NCI-H1417 treated with DMSO at 0.1 percent for 48 hours (cell line): ENCODE measurements at places on chromosomes 7 and 10.

DNA sequence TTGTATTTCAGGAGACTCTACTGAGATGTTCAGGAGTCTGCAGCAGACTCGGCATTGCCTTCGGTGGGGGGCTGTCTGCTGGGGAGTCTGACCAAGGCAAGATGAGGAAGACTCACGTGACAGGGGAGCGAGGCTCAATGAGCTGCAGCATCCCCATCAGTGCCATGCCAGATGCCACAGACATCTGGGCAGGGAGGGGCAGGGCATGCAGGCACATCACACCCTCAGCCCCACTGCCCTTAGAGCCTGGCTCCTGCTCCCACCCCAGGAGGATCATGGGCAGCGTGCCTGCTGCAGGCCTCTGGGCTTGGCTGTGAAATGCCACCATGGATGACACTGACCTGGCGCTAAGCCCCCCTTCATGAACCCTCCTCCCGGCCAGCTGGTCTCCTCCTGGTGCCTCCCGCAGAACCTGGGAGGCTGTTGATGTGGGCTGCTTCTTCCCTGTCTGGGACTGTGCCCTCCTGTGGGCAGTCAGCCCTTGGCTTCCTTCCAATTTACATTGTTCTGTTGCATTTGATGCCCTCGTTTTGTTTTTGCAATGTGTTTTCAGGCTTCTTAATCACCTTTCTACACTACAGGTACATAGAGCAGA lies 235.0 kb downstream of the PAXIP1 start:
- DNase-seq, result no peak

GRCh38 chr10:55742487-55742886 lies 618.6 kb downstream of the ZWINT start:
- no peak for DNase-seq

DNA sequence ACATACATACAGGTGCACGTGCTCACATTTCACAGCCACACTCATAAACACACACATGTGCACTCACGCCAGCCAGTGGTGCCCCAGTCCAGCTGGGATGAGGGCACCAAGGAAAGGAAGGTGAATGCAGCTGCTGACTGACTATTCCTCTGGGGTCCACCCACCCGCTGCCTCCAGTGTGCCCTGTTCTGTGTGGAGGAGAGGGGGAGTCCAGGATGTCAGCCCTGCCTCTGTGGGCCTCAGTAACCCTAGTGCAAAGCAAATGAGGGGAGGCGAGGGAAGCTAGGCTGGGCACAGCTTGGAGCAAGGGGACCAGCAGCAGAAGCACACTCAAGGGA lies 57.6 kb downstream of the YKT6 start:
- no peak for DNase-seq

DNA sequence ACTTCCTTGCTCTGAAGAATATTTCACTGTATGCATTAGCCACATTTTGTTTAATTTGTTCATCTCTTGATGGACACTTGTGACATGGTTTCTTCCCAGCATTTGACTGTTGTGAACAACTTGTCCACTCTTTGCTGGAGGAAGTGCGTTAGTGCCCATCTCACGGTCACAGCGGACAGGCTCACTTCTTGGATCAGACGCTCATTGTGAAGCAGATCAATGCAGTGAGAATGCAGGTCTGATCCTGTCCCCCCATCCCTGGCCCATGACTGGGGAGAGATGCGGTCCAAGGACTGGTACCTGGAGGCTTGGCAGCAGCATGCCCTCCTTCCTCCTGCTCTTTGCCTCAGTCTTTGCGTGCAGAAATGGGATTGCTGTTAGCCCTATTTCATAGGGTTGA lies 41.5 kb downstream of the DOCK1 start:
- no peak for DNase-seq

GRCh38 chr7:37215290-37215923 lies 233.3 kb downstream of the ELMO1 start:
- no peak for DNase-seq

- no peak for DNase-seq
Measured at GRCh38 chr10:78405736-78406135, 372.1 kb downstream of the RPS24 start.

DNA sequence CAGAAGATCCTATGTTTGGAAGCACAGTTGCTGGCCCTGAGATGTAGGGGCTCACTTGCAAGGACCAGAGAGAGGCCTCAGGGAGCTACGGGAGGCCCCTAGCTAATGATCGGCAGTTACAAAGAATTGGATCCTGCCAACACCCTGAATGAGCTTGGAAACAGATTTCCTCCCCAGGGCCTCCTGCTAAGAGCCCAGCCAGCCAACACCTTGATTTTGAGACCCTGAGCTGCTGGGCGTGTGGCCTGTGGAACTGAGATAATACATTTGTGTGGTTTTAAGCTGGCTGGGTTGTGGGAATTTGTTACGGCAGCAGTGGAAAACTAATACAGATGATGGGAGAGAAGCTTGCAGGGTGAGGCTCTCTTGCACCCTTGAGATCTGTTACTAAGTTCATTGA lies 3.9 kb downstream of the DOCK1 start:
- DNase-seq, result no peak

GRCh38 chr7:90677486-90678404 lies 81.6 kb downstream of the CDK14 start:
- no peak for DNase-seq

DNA sequence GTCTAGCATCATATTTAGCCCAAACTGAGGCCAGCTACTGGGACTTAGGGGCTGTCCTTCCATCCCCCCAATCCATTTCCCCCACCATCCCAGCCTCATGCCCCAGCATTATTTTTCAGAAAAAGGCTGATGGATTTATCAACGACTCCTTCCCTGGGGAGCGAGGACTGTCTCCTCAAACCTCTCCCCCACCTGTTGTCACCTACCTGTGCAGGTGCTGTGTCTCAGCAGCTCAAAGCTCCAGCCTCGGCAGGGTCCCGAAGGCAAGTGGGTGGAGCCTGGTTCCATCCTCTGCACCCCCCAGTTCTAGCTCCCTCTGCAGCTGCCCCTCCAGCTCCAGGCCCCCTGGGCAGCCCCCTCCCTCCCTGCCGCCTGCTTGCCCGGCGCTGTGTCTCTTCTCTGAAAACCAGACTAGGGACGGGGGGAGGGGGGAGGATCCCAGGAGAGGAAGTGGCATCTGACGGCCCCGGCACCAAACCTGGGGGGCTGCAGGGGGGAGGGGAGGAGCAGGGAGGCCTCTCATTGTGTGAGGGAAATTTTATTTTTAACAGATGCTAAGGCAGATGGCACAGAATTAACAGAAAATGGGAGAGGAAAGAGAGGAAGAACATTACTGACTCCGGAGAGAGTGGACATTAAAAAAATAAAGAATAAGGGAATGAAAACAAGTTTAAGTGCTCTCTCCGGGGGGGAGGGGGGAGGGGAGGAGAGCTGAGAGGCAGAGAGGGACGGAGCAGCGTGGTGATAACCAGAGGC lies 61.7 kb upstream of the PAX2 start:
- DNase-seq, result no peak

- no peak for DNase-seq
Measured at GRCh38 chr10:70286616-70287015, 2.8 kb upstream of the NPFFR1 start.

- DNase-seq, result no peak
Measured at GRCh38 chr7:42002654-42003053, 234.4 kb downstream of the GLI3 start.

- no peak for DNase-seq
Measured at GRCh38 chr10:79397575-79398303, 47.7 kb downstream of the ZCCHC24 start.

- DNase-seq, result no peak
Measured at GRCh38 chr10:57628592-57629284, 639.0 kb downstream of the IPMK start.

GRCh38 chr7:130356876-130357611 lies 12.4 kb downstream of the CPA5 start:
- DNase-seq, result no peak

DNA sequence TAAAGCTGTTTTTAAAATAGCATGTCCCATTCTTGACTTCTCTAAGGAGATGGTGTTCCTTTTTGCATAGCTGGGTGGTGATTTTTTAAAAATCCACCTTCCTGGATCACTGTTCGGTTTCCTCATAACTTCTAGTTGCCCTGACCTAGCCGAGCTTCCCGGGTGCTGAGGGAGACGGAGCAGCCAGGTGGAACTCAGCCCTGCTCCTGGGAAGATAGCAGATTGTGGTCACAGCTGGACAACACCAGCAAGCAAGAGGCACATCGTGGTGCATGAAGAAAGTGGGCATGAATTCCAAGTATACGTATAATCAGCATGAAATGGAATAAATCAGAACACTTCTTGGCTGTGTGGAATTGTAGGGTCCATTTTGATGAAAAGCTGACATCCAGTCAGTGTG lies 73.5 kb upstream of the RSU1 start:
- DNase-seq, result no peak

- no peak for DNase-seq
Measured at GRCh38 chr7:22361320-22361719, 4.4 kb upstream of the RAPGEF5 start.

DNA sequence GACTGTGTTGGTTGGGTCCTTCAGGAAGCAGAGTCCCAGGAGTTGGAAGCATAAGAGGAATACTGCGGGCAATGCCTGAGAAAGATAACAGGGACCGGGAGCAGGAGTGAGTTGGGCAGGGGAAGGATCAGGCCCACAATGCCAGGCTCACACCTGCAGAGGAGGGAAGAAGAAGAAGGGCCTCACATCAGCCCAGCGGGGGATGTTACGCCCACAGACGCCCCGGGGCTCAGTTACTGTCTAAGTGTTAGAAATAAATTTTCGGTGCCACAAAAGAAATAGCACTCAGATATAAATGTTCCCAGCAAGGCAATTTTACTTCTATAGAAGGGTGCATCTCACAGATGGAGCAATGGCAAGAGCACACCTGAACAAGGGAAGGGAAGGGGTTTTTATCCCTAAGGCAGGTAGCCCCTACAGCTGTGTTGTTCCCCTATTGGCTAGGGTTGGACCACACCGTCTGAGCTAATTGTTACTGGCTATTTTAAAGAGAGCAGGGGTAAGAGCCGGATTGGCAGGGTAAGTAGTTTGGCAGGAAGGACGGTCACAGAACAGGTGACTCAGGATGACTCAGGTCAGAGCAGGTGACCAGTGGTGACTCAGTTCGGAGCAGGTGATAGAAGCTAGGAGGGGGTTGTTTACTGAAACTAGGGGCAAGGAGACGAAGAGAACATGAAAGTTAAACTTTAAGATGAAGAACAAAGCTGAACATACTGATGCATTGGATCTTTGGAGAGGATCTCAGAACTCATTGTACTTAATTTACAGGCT lies at the start of gene NOS3:
Gene NOS3, plus strand, starts transcription at position 602 of the 771 bp plus-strand sequence. CDS start 2,787 bp downstream, outside the sequence.
- DNase-seq, result no peak

DNA sequence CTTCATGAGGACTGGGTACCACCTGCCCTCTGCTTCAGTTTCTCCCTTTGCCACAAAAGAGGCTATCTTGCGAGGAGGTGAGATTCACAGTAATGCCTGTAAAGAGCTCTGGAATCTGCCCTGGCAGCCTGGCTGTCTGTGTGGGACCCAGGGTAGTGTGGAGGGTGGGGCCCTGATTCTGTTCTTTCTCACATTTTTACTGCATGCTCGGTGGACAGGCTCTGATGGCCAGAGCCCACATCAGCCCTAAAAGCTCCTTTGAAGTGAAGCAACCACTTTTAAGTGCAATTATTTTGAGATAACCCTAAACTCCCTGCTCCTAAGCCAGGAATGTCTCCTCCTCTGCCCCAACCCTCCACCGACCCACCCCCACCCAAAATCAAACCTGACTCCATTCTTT lies 92.1 kb upstream of the PODXL start:
- no peak for DNase-seq

GRCh38 chr7:29422829-29423228 lies 140.8 kb upstream of the PRR15 start:
- DNase-seq, result no peak

GRCh38 chr7:126667742-126668366 lies 584.9 kb downstream of the GRM8 start:
- no peak for DNase-seq

DNA sequence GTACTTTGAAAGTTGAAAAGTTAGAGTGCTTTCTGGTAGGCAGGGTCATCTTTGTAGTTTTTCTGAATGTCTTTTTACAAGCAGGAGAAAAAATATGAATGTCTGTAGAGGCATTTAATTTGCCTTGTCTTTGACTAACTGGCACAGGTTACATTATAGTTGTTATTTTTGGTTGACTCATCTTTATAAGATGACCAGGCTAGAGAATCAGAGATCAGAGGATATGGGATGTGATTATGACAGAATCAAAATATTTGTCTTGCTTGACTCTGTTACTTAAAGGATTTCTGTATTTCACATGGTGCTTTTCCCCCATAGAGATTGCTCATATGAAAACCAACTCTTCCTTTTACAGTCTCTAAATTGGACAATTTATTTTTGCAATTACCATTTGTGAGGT lies 2.4 kb downstream of the ZMYND11 start:
- no peak for DNase-seq

DNA sequence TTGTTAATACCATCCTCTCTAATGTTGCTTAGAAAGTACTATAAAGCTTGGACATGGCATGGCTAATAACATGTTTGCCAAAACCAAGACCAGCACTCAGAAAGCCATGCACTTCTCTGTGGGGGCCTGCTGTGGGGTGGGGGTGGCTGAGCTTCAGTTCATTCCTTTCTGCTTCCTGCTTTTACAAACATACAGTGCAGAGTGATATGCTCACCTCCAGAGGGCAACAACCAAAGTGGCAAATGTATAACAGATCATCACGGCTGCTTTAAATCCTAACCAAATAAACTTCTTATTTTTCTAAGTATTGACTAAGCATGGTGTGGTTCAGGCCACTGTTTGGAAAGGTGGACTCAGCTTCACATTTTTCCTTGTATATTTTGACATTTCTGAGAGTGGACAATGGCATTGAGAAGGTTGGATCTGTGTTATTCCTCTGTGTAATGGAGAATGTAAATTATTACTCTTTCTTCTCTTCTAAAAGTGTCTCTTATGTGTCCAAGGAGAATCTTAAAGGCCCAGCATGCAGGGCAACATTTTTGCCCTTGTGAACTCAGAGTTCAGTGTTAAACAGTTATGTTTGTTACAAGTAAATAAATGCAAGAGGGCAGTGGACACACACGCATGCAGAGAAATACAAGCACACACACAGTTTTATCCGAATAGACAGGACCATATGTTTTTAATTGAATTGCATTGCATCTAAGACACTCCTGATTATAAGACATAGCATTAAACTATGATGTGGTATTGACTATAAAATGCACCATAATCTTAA lies 186.1 kb downstream of the HERPUD2 start:
- no peak for DNase-seq

DNA sequence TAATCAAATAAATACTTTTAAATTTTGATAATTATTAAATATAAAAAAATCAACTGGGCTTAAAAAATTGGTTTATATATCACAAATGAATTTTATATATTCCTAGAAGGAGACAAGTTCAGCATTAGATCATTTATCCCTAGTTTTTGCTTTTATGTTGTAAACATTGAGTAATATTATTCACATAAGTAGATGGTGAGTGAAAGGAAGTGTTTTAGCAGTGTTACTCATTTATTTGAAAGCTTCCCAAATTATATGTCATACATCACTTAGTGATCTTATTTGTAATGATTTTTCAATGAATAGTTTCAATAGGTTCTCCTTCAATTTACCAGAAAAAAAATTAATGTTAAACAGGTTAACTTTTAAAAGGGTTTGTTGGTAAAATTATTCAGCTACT lies 15.8 kb downstream of the KLLN start:
- DNase-seq, result no peak

- DNase-seq, result no peak
Measured at GRCh38 chr10:116182426-116182825, 90.6 kb downstream of the GFRA1 start.
